HFF-Myc (cell line): ENCODE measurements at places on chromosomes 5 and 9.

DNA sequence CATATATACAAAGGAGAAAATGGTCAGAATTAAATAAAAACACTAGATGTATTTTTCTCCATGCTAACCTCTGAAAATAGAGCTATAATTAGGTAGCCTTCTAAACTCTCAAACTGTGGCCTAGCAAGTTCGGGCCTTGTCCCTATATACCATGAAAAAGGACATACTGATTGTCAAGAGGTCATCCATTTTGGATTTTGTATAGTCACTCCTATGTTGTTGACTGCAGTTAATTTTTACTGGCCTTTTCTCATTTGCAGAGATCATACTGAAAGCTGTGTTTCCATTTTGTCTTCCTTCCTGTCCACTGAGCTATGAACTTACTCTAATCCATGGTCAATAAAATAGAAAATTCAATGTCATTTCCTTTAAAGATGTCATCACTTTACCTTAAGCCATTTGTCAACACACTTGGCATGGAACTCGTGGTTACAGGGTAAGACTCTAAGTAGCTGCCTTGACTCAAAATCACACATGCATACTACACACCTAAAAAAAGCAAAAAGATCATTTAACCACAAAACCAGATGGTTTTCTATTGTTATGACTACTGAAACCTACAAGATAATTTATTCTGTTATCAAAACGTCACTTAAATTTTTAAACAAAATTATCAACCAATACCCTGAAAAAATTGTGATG lies 58.0 kb downstream of the RNF38 start:
- no peak for DNase-seq

- no peak for DNase-seq
Observed at GRCh38 chr9:110573305-110573704, 6.2 kb downstream of the SVEP1 start.

GRCh38 chr9:126027566-126027965 lies 280.4 kb downstream of the PBX3 start:
- no peak for DNase-seq

- no peak for DNase-seq
Observed at GRCh38 chr5:55535199-55535905, 588 bp upstream of the PLPP1 start.

DNA sequence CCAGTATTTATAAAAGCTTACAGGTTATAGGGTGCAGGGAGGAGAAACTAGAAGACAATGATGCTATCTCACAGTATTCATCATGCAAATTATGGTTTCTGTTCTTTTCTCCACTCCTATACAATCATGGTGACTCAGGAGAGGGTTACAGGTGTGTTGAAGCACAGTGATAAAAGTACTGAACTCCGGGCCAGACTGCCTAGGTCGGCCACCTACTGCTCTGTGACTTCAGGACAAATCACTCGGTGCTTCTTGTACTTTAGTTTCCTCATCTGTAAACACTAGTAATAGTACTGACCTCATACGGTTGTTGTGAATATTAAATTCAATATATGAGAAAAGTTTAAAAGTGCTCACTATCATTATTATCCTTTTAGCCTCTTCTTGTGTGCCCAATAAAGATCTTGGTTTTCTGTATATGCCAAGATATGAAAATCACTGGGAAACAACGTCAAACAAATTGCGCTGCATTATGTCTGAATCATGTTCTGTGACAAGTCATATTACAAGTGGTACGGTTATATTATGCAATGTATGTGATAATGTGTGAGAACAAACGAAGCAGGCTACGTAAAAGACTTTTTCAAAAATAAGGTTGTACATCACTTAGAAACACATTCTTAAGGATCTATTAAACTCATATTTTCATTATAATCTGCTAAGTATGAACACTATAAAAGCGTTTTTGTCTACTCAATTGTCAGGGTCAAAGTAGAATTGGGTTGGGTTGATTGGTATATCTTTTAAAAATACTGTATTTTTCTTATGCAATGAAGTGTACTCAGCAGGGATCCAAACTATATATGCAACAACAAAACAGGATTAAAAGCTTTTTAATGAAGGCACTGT lies 153.3 kb downstream of the EFNA5 start:
- no peak for DNase-seq

DNA sequence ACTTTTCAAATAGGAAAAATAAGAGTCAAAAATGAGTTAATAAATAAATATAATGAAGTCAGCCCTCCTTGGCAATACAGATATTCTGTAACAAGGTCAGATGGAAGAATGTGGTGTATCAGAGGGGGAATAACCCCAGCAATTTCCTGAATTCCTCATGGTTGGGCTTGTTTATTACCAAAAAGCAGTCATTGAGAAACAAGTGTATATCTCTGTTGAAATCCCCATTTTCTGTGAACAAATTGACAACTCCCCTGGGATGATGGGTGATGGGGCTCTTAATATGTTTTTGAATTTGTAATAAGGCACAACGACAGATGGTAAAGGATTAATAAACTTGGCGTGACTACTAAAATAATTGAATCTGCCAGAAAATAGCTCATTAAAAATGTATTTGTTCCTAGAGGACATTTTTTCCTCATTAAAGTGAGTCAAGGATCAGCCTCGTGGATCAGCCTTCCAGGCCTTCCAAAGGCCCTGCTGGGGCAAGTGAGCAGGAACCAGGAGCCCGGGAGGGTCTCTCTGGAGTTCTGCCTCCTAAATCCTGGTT lies 34.2 kb downstream of the THBS4 start:
- no peak for DNase-seq

GRCh38 chr5:3345195-3345594 lies 250.4 kb upstream of the IRX1 start:
- no peak for DNase-seq

- DNase-seq: no peak
Observed at GRCh38 chr5:32708949-32709348, 2.2 kb upstream of the NPR3 start.

GRCh38 chr9:84139296-84140070 lies 158.9 kb downstream of the RMI1 start:
- peak; percentile 42 for DNase-seq

- no peak for DNase-seq
Observed at GRCh38 chr5:111855356-111855755, 98.4 kb upstream of the NREP start.

- DNase-seq: no peak
Observed at GRCh38 chr9:81687521-81688261, 1.7 kb downstream of the TLE1 start.
